ENCODE measurements at places on chromosomes 16 and 17.

- DNase-seq = no peak
Observed at GRCh38 chr17:76270127-76270592, 5.0 kb downstream of the UBALD2 start.

GRCh38 chr16:20799599-20799998 is 6.7 kb downstream of the ERI2 start:
- no peak for DNase-seq

DNA sequence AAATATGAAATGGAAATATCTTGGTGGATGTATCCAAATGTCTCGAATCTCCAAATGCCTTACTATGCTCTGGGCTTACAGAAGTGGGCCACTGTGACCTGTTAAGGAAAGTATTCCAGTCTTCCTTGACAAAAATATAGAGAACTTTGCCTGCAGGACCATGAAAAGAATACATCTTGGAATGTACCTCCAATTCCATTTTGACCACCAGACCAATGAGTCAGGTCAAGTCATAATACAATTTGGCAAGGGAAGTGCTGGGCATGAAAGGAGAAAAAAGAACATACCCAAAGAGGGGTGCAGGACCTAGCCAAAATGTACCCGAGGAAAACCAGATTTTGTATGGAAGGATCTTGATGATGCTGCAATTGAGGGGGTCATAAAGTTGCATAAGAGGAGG is 1153.7 kb upstream of the GOT2 start:
- DNase-seq = no peak

- DNase-seq = no peak
Observed at GRCh38 chr16:67656344-67657016, 3.6 kb downstream of the ACD start.

DNA sequence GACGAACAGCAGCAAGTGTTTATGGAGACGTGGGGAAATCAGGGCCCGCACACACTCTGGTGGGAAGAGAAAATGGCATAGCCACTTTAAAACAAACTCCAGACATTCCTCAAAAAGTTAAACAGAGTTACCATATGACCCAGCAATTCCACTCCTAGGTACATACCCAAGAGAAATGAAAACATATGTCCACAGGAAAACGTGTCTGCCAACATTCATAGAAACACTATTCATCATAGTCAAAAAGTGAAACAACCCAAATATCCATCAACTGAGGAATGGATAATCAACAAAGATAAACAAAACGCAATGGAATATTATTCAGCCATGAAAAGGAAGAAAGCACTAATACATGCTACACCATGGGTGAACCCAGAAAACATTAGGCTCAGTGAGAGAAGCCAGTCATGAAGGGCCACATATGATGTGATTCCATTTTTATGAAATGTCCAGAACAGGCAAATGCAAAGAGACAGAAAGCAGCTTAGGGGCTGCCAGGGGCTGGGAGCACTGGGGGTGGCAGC is 32.8 kb downstream of the ADCY9 start:
- DNase-seq = no peak

GRCh38 chr17:57142925-57143324 is 57.9 kb downstream of the AKAP1 start:
- no peak for DNase-seq

DNA sequence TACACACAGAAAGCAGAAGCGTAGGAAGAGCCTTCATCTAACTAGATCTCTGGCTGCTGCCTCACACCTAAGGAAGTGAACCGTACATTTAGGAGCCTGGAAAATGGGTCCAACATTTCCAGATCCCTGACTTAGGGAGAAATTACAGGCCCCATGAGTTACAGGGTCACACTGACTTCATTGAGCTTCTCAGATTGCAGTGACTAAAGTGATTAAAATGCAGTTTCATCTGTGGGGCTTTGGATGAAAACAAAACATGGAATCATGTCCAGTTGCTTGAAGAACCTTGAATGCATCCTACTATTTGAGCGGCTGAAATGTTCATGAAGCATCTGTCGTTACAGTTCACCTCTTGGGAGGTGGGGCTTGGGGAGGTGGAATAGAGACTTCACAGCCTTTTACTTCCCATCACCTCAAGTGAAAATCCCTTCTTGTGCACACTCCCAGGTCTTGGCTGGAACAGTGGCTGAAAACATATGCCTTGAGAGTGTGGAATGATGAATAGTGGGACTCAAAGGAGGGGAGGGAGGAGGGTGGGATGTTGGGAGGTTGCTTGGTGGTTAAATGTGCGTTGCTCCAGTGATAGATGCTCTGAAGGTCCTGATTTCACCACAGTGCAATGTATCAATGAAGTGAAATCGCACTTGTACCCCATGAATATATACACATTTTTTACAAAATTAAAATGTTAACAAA is 19.7 kb downstream of the TEKT3 start:
- no peak for DNase-seq

GRCh38 chr16:85149776-85150175 is 37.5 kb upstream of the CIBAR2 start:
- no peak for DNase-seq

DNA sequence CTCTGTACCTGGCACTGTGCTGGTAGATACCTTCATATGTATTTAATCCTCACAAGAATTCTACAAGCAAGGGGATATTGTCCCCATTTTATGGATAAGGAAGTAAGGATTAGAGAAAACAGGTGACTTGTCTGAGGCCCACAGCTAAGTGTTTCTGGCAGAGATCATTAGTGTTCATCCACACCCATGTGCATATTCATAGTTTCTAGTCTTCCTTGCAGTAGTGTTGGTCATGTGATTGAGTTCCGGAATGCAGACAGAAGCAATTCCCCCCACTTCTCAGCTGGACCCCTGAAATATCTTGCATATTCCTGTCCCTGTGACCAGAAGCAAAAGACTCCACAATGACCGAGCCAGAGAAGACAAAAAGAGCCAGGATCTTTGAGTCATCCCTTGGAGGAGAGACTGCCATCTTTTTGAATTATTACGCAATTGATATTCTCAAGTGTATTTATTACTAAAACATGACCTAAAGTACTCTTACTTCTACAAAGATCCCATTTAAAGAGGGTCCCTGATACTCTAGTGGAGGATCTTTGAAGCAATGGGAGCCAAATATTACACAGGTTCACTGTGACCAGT is 43.4 kb downstream of the SOX9 start:
- no peak for DNase-seq

DNA sequence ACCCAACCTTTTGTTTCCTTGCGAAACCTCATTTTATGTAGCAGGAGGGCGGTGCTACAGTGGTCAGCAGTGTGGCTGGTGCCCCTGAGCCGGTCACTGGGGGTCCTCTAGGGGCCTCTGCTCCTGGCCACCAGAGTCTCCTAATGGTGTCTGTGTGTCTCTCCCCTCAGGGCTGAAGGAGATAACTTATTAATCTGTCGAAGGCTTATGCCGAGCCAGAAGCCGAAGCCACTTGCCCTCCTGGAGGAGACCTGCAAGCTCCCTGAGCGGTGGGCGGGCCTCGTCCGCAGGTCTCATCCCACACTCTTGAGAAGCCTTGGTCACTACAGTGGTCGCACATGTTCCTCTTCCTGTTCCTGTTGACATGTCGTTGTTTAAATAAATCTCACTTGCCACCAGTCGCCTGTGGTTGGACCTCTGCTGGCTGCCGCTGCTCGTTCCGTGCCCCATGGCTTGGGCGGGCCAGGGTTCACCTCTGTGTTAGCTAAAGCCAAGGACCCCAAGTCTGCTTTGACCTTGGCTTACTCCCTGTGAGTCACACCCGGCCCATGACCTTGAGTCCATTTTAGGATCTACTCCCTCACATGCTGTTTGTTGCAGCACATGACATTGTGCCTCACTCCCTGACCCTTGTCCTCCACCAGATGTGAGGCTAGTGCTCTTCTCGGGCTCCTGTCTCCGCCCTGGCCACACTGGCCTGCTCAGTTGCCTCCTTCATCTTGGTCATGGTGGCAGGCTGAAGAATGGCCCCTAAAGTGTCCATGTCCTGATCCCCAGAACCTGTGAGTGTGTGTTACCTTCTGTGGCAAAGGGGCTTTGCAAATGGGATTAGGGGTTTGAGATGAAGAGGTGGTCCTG is 38.7 kb upstream of the AQP8 start:
- no peak for DNase-seq

DNA sequence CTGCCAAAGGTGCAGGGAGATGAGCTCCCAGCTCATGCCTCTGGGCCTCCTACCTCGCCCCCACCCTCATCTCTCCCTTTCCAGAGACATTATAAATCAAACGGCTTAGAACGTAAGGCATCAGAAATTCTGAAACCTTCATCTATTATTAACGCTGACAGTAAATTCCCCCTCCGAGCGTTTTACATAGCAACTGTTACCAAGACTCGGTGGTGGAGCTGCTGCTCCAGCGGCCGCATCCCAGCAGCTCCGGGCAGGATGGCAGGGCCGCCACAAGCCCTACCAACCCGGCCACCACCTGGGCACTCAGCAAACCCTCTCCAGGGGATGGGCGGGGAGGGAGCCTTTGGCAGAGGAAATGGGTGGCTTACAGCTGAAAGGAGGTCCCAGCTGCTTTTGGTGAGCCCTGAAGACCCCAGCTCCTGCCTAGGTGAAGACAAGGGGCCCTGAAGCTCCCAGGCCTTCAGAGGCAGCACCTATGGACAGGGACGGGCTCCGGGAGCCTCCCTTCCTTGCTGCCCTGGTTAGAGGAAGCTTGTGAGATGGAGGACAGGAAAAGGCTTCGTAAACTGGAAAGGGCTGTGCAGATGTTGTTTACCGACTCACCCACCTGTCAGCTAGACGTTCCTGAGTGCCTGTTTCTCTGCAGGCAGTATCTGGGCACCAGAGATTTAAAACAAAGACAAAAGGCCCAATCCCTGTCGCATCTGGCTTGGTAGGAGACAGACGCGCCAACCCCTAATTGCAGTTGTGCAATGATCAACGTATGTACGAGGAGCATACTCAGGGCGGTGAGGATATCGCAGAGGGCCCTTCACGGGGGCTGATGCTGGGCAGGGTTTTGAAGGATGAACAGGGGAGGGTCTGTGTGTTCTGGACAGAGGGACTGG is 76.9 kb downstream of the RAI1 start:
- DNase-seq = peak; percentile 52

DNA sequence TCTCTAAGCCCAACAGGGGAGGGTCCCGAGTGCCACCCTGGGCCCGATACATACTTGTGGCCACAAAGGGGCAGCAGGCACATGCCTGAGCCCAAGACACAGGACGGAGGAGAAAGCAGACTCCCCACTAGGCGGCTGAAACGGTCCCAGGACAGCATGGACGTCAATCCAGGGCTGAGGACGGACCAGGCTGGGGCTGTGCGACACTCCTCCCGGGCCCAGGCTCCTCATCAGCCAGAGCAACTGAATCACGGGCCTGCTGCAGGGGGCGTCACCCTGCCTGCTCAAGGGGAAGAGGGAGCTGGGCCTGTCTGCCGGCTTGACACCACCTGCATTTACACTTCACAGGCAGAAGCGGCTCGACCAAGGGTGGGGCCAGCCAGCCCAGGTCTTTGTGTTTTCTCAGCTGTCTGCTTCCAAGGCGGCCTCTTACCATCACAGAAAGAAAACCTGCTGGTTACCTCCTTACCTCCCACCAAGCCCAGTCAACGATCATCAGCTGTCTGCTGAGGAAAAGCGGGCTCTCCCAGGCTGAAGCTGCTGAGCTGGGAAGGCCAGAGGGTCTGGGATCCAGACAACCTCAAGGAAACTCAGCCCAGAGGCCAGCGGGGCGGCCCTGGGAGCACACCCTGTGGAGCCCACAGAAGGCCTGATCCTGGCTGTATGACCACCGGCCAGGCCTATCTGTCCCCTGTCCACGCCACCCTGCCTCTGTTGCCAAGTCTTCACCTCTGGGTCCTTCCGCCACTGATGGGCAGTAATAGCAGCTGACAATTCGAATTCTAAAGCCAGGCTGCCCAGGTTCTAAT is 26.4 kb downstream of the KIFC3 start:
- DNase-seq = peak; percentile 83

- DNase-seq = no peak
Observed at GRCh38 chr17:81323411-81323868, 28.3 kb upstream of the SLC38A10 start.

- DNase-seq = no peak
Observed at GRCh38 chr17:60134396-60135150, 15.2 kb upstream of the CA4 start.

DNA sequence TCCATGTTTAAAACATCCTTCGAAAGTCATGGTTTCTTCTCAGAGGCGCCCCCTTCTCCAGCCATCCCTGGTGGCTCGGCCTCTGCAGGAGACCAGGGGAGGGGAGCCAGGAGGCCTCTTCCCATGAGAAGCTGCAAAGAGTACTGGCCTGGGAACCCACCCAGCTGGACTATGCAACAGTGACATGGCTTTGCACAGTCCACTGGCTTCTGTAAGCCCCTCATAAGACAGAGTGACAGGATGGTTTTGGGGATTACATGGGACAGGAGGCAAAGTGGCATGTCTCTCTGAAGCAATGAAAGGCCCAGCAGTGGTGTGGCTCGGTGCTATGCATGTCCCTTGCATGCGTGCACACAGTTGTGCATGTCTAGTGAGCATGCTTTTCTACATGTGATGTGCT is 99.5 kb downstream of the C16orf78 start:
- no peak for DNase-seq

GRCh38 chr17:34542700-34543336 is 36.6 kb upstream of the TMEM132E start:
- peak; percentile 14 for DNase-seq

- no peak for DNase-seq
Observed at GRCh38 chr17:81865733-81866439, 5.3 kb downstream of the ARHGDIA start.

- DNase-seq = no peak
Observed at GRCh38 chr17:561116-561515, 153.5 kb downstream of the VPS53 start.

DNA sequence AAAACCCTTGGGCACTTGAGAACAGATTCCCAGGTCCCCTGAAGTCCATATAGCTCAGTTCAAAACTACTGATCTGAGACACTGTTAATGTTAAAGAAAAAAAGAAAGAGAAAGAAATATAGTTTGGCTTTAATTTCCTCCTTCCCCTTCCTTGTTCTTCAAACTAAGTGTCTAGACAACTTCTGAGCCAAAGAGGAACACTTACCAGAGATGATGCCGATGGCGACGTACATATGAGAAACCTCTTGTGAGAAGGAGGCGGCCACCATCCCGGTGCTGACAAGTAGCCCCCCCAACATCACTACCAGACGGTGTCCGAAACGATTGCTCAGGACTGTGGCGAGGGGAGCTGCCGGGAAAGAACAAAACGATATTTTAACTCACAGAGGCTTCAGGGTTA is 17.2 kb downstream of the SLC16A6 start:
- no peak for DNase-seq

- peak; percentile 37 for DNase-seq
Observed at GRCh38 chr17:1078831-1079561, 82.1 kb downstream of the TIMM22 start.

GRCh38 chr17:57625957-57626356 is 119.1 kb downstream of the CCDC182 start:
- DNase-seq = no peak

DNA sequence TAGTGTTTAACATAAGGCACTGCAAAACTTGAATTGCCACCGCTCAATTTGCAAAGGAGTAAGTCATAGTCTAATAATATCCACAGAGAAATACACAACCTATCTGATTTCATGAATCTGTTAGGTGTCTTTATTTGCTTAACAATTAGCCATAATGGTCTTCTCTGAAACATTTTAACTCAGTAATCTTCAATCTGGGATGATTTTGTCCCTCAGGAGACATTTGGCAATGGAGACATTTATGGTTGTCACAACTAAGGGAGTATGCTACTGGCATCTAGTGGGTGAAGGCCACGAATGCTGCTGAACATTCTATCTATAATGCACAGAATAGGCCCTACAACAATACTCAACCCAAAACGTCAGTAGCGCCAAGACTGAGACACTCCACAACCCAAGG is 4.3 kb downstream of the UBE2G1 start:
- peak; percentile 4 for DNase-seq
